ENCODE measurements at places on chromosomes 2 and 18.

DNA sequence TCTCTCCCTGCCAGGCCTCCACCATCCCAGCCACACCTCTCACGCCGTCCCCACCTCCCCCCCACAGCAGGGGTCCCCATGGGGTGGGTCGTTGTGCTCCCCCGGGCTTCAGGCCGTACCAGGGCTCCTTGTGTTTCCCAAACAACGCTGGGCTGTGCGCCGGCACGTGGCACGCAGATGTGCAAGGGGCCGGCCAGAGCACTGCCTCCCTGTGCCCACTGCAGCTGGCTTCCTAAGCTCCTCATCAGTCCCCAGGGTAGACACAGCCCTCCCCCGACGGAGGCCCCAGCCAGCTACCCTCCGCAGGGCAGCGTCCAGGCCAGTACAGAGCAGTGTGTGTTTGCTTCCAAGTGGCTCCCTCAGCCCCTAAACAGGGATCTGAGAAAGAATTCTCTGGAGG is 34.0 kb downstream of the BIN1 start:
- DNase-seq, result peak; percentile 83

- DNase-seq, result no peak
Measured at GRCh38 chr2:218853766-218854165, 5.8 kb upstream of the WNT6 start.

GRCh38 chr2:186327251-186327868 is 158.7 kb upstream of the ZC3H15 start:
- no peak for DNase-seq

DNA sequence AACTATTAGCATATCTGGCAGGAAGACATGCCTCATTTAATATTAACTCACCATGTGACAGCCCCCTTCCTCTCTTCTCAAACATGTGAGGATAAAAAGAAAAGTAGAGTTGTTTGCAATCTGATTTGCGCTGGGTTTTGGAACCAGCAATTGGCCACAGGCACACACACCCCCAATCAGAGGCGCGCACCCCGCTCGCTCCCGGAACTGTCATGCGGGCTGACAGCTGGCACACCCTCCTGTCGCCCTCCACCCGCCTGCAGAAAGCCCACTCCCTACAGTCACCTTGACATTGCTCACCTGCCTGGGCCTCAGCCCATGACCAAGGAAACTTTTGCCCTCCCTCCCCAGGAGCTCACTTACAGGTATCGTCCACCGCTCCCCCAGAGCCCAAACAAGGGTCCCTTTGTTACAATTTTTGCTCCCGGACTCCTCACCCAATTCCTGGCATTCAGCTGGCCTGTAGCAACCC is 1.1 kb downstream of the COBLL1 start:
- DNase-seq, result peak; percentile 48

- DNase-seq, result no peak
Measured at GRCh38 chr2:206611736-206612135, 30.6 kb upstream of the FAM237A start.

- no peak for DNase-seq
Measured at GRCh38 chr2:29273685-29274611, 158.7 kb downstream of the CLIP4 start.

DNA sequence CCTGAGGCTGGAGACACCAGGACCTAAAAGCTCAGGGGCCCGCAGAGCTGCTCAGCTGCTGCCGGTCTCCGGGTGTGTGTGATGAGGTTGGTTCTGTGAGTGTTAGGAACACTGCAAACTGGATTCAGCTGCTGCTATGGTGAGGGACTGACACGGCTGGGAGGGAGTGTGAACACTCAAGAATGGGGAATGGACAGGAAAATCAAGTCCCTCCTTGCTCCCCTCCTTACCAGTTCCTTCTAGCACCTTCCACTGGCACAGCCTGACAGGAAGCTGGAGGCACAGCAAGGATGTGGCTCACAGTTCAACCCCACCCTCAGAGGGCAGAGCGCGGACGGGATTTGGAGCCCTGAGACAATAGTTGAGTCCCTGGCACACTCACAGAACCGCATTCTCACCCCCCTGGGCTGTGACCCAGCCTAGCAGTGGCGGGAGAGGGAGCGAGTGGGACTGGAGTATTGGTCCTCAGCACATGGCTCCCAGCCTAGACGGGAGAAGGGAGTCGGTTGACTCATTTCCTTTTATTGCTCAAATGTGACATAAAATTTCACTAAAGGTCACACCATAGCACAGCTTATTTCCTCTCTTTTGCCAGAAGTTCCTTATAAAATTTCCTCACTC is 42.5 kb downstream of the LRRC30 start:
- peak; percentile 13 for DNase-seq

DNA sequence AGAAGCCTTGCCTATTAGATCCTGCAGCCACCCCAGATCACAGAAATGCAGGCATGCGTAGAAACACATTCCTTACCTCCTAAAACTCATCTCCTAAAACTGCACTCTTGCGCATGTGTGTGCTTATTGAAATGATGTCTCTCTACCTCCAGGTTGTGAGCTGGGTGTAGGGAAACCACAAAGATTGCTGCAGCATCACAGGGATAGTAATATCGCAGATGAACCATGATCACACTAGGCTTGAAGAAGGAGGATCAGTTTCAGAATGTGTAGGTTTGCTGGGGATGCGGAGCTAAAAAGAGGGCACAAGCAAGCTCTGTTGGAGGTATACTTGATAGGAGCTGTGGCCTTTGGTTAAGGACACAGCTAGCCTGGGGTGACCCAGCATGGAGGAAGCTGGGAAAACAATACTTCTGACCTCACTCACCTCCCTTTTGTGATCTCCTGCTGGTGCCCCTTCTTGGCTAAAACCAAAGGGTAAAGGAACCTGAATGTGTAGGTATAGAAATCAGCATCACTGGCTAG is 118.8 kb downstream of the SETBP1 start:
- no peak for DNase-seq

DNA sequence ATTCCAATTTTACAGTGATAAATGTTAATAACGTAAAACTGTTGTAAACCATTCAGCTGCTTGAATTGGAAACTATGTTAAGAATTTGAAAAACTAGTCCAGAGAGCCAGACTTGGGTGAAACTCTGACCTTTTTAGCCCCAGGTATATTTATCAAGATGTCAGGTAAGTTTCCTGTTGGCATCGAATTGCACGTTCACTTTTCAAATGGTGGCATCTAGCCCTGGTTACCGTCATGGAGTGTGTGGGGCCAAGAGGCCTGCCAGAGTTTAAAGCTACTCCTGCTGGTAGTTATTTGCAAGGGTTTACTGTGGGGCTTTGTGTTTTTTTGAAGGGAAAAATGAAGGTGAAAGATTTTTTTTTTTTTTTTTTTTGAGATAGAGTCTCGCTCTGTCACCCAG is 109.9 kb downstream of the WDSUB1 start:
- DNase-seq, result no peak

GRCh38 chr18:74115046-74115445 is 32.6 kb downstream of the FBXO15 start:
- no peak for DNase-seq

DNA sequence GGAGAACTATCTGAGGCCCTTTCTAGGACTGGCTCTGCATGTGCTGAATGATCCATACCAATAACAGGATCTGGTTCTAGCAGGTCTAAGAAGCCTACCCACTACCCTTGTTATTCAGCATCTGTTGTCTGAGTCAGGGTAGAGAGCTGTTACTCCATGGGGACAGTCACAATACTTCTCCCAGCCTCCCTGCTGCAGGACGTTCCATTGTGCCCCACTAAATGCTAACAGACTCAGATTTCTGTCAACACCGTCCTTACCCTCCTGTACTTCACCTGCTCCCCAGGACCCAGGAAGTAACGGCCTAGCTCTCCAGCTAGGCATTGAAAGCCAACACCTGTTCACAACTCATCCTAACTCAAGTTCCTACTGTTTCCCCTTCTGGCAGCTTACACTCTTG is 719.7 kb upstream of the ID2 start:
- DNase-seq, result no peak

DNA sequence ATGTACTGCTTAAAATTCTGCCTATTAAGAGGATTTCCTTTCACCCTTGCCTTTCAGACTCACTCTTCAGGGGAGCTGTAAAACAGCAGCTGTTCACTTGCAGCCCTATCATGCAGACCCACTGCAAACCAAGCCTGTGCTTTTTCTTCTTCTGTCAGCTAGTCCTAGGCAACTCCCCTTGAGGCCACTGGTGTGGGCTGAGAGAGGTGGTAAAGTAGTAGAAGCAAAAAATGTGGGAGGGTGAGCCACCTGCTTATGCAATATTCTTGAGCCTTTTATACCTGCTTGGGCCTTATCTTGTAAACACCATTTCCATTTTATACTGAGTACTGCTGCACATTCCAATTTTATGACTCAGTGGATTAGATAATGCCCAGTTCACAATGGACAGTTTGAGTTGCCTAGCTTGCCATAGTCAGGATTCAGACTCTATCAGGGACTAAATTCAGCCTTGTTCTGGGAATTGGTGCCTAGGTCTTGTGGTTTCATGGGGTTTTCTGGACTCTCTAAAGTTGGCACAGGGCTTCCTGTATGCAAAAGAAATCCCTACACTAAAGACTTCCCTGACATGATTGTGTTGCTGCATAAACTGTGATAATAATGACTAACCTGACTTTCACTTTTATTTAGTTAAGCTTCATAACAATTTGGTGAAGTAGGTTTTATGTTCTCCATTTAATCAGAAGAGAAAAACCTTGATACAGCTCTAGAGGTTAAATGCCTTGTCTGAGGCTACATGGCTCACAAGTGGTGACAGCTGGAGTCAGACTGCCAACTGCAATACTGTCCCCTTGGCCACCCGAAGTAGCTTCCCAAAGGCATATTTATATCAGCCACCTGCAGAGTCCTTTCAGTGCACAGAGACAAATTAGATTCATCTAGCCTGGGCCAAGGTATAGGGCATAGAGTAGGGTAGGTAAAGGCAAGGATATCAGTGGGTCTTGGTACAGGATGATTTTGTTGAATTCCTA is 47.4 kb upstream of the KDM3A start:
- peak; percentile 79 for DNase-seq

GRCh38 chr2:128361376-128362131 is 42.9 kb upstream of the HS6ST1 start:
- DNase-seq, result no peak

GRCh38 chr18:79224381-79224780 is 155.2 kb downstream of the ATP9B start:
- DNase-seq, result no peak

GRCh38 chr2:189661957-189662321 is 680 bp downstream of the ASNSD1 start:
- no peak for DNase-seq

DNA sequence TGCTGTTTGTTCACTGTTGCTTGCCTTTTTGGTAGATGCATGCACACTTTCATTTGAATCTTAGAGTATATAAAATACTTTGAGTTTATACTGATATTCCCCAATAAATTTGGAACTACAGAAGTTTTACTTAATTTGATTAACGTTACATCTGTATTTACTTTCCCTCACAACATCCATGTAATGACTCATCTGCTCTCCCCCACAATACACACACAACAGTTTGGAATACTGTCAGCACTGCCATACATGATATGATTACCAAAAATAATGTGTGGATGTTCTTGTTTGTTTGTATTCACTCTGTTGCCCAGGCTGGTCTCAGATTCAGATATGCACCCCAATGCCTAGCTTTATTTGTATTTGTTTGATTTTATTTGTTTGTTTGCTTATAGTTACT is 144.2 kb downstream of the WDR7 start:
- DNase-seq, result no peak

- DNase-seq, result no peak
Measured at GRCh38 chr2:115386465-115386864, 944.0 kb downstream of the DPP10 start.

GRCh38 chr2:20541294-20541640 is 94.4 kb downstream of the RHOB start:
- DNase-seq, result no peak

- no peak for DNase-seq
Measured at GRCh38 chr2:235537186-235537585, 43.3 kb downstream of the AGAP1 start.

- peak; percentile 81 for DNase-seq
Measured at GRCh38 chr18:49561289-49562193, at the start of gene LIPG. Gene LIPG, plus strand, starts transcription at chr18:49562057. Its CDS starts 252 bp downstream, at chr18:49562309.

DNA sequence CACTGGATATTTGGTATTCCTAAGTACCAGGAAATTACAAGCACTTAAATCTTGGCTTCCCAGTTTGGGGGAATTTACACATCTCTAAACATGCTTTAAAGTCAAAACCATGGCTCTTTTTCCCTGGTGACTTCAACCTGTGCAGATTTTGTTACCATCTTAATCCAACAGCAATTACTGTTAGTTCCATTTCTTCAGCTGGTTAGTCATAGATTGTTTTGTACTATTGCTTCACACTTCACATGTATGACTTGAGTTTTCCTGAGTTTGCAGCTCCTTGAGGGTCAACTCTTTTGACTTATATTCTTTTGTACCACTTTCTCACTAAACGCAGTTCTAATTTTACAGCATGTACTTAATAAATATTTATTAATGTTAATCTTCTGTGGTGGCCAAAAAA is 203.4 kb upstream of the RND3 start:
- no peak for DNase-seq

DNA sequence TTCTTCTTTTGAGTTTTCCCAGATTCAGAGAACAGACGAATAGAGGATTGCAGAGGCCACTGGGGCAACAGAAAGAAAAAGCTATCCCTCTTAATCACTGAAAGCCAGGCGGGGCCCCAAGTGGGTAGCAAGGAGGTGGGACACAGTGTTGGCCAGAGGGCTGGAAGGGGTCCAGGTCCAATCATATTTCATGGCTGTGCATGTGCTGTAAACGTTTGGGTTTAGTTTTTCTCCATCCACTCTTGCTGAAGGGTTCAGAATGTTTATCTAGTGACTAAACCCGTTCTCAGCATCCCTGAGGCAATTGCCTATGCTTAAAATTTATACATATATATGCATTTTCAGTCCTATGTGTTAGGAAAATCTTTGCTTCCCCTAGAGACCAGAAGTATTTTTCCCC is 99.4 kb upstream of the EPHA4 start:
- DNase-seq, result peak; percentile 3

DNA sequence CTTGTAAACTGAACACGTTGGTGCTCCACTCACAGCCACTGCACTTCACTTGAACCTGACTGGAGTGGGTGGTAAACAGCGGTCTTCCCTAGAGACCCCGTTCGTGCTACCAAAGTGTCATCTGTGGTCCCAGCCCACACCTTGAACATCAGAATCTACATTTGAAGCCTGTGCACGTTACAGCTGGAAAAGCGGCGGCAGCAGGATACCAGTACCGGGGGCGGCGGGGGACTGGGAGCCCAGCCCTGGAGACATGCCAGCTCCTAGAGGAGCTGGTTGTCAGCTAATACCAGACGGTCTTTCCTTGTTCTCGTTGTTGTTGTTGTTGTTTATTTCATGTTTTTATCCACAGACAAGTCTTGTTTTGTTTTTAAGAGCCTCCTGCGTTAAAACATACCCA is 156.7 kb downstream of the WDSUB1 start:
- DNase-seq, result no peak
